Aorta (tissue), 5 donors: ENCODE measurements at places on chromosomes 16 and 17.
A peak's percentile ranks its signal among the peaks of the same experiment; 100 is the strongest.

DNA sequence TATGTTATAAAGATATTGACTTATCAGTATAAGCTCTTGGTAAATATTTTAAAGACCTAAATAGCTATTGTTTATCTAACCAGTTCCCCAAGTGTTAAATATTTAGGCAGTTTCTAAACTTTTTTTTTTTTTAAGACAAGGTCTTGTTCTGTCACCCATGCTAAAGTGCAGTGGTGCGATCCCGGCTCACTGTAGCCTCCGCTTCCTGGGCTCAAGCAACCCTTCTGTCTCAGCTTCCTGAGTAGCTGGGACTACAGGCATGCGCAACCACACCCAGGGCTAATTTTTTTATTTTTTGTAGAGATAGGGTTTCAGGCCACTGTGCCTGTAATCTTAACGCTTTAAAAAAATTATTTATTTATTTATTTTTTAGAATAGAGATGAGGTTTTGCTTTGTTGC lies 43.5 kb downstream of the SNX29 start:
- no peaks in the 10 kb centered on the region for H3K4me1 ChIP-seq
- H3K36me3 ChIP-seq: no peaks in the 10 kb centered on the region
- no peaks in the 10 kb centered on the region for H3K27me3 ChIP-seq
- no peak for DNase-seq
- no peak overlapping the region for H3K27ac ChIP-seq

GRCh38 chr17:74512036-74512435 lies 19.2 kb downstream of the CD300LB start:
- H3K27ac ChIP-seq: no peak overlapping the region
- H3K4me3 ChIP-seq: no peak overlapping the region
- no peaks in the 10 kb centered on the region for H3K36me3 ChIP-seq

GRCh38 chr17:39969375-39969774 lies 6.6 kb downstream of the GSDMA start:
- DNase-seq: no peak
- H3K4me3 ChIP-seq: no peak overlapping the region
- no peaks in the 10 kb centered on the region for H3K4me1 ChIP-seq
- no peaks in the 10 kb centered on the region for H3K27me3 ChIP-seq

DNA sequence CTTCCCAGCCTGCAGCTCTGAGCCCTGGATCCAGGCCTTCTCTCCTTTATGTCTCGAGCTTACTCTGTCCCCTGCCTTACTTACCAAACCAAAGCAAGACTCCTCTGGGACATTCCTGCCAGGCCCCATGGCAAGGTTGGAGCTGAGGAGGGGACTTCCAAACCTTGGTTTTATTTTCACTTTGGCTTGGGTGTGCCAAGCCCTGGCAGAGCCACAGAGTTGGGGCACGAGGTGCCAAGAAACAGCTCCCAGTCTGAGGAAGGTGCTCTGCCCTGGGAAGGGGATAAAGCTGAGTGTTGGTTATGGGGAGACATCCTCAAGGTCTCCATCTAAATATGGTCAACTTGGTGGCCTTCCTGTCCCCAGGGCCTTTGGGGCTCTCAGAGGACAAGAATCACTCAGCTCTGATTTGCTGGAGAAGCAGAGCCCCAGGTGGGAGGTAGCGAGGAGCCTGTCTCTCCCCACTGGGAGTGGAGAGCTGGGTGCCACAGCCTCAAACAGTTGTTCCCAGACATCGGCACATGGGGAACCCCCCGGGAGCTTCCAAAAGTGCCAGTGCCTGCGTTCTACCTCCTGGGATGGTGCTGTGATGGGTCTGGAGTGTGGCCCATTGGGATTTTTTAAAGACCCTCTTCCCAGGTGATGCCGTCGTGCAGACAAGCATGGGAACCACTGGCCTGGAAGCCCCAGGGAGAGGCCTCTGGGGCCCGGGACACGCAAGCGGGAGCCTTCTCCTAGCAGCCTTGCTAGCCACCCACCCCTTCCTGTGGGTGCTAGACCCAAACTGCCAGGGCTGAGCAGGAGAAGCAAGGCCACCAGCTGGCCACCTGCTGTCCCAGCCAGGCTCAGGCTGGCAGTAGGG lies 10.3 kb downstream of the NLRC5 start:
- H3K4me3 ChIP-seq: no peak overlapping the region
- no peaks in the 10 kb centered on the region for H3K4me1 ChIP-seq
- H3K27me3 ChIP-seq: no peaks in the 10 kb centered on the region

GRCh38 chr17:5582209-5583185 lies 1.8 kb downstream of the NLRP1 start:
- no peak for DNase-seq
- no peak overlapping the region for H3K4me3 ChIP-seq
- no peaks in the 10 kb centered on the region for H3K27me3 ChIP-seq
- H3K4me1 ChIP-seq: no peaks in the 10 kb centered on the region

GRCh38 chr16:56238188-56238587 lies 46.9 kb downstream of the GNAO1 start:
- DNase-seq: no peak
- H3K27ac ChIP-seq: no peak overlapping the region
- no peaks in the 10 kb centered on the region for H3K36me3 ChIP-seq
- H3K4me3 ChIP-seq: no peak overlapping the region
- no peaks in the 10 kb centered on the region for H3K4me1 ChIP-seq
- no peaks in the 10 kb centered on the region for H3K27me3 ChIP-seq

GRCh38 chr17:47335101-47335936 lies 11.6 kb downstream of the EFCAB13 start:
- H3K27me3 ChIP-seq: no peaks in the 10 kb centered on the region
- no peak overlapping the region for H3K27ac ChIP-seq
- H3K4me1 ChIP-seq: no peaks in the 10 kb centered on the region
- no peak for DNase-seq
- H3K4me3 ChIP-seq: no peak overlapping the region

DNA sequence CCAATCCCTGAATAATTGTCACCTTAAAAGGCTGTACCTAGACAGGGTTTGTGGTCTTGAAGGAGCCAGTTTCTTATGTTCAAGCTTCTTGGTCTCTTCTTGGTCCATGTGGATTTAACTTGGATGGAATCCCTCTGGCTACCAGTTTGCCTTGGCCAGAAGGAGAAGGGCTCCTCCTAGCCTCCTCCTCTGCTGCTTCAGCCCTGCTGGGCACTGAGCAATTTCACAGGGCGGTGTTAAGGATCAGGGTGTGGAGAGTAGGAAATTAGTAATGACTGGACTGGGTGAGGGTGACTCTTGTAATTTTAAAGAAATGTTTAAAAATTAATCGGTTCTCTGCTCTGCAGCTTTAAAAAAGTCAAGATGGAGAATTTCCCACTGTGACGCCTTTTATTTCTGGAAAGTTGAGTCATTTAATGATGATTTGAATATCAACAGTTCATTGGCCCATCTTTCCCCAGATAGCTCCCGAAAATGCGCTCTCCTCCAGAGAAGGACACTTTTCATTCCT lies 96.4 kb downstream of the MSI2 start:
- no peak overlapping the region for H3K27ac ChIP-seq
- H3K4me3 ChIP-seq: no peak overlapping the region
- no peaks in the 10 kb centered on the region for H3K36me3 ChIP-seq
- H3K4me1 ChIP-seq: peaks cover under 1% of the 10 kb centered on the region
- no peak for DNase-seq
- no peaks in the 10 kb centered on the region for H3K27me3 ChIP-seq

DNA sequence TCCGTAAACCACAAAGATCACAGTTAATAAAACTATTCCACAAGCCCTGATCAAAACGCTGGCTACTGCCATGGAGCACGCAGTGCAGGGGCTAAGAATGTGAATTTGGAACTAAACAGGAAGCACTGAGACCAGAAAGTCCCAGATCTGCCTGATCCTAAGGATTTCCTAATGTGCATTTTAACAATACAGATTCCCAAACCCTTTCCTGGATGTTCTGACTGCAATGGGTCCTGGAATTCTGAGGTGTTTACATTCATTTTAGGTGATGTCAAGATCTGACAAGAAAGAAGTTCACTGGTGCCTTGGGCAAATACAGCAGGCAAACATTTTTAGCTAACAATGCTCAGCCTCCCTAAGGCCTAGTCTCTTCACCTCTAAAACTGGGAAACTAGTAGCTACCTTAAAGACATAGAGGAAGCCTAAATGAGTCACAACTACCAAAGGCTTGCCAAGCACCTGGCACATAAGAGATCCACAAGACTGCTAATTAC lies 10.3 kb downstream of the NSMCE1 start:
- peaks cover 2% of the 10 kb centered on the region for H3K36me3 ChIP-seq
- no peak overlapping the region for H3K27ac ChIP-seq
- H3K4me1 ChIP-seq: no peaks in the 10 kb centered on the region
- no peaks in the 10 kb centered on the region for H3K27me3 ChIP-seq

GRCh38 chr17:21674242-21674731 lies 18.0 kb upstream of the KCNJ18 start:
- no peaks in the 10 kb centered on the region for H3K27me3 ChIP-seq
- DNase-seq: peak; percentile 77
- H3K4me3 ChIP-seq: no peak overlapping the region
- no peaks in the 10 kb centered on the region for H3K36me3 ChIP-seq

DNA sequence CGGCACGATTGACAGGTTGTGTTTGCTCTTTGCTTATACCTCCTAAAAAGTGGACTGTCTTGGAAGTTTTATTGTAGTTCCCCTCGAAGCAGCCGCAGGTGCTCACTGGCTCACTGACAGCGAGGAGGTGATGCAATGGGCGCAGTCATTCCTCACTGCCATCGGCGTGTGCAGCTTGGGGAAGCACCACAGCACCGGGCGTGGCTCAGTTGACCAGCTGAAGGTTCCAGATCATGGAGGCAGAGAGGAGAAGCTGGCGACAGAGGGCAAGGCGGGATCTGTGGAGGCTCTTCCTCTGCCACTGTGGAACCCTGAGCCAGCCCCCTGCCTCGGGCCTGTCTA lies 72.1 kb upstream of the TNRC6C start:
- DNase-seq: peak; percentile 76
- no peaks in the 10 kb centered on the region for H3K36me3 ChIP-seq
- no peaks in the 10 kb centered on the region for H3K4me1 ChIP-seq
- H3K4me3 ChIP-seq: no peak overlapping the region
- H3K27ac ChIP-seq: no peak overlapping the region

GRCh38 chr16:56294579-56294978 lies 103.3 kb downstream of the GNAO1 start:
- H3K4me3 ChIP-seq: no peak overlapping the region
- H3K27ac ChIP-seq: no peak overlapping the region

- no peaks in the 10 kb centered on the region for H3K4me1 ChIP-seq
- DNase-seq: no peak
- H3K4me3 ChIP-seq: no peak overlapping the region
- H3K27me3 ChIP-seq: no peaks in the 10 kb centered on the region
These were observed 238.5 kb upstream of the IRX3 start for GRCh38 chr16:54525104-54525503.

DNA sequence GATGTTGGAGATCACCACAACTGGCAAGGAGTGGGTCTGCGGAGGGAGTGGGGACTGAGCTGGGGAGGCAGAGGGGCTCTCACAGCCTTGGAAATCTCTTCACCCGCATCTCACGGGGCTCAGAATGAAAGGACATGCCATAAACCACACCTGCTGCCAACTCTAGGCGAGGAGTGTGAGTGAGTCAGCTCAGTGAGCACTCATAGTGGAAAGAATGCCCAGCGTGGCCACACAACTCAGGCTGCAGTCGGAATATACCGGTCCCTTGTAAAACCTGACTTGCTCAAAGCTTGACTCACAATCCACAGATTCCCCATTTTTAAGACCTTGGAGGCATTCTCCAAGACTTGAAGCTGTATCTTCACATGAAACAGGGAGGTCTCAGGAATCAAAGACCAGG lies 36.7 kb downstream of the STAT5A start:
- no peaks in the 10 kb centered on the region for H3K36me3 ChIP-seq
- H3K4me3 ChIP-seq: no peak overlapping the region
- H3K4me1 ChIP-seq: no peaks in the 10 kb centered on the region

GRCh38 chr17:2955931-2956582 lies 107.3 kb downstream of the OR1D5 start:
- H3K27me3 ChIP-seq: no peaks in the 10 kb centered on the region
- no peak for DNase-seq
- no peaks in the 10 kb centered on the region for H3K36me3 ChIP-seq
- no peak overlapping the region for H3K4me3 ChIP-seq
- H3K4me1 ChIP-seq: no peaks in the 10 kb centered on the region

- no peak overlapping the region for H3K4me3 ChIP-seq
- peaks cover 1% of the 10 kb centered on the region for H3K27me3 ChIP-seq
- DNase-seq: peak; percentile 80
- peak overlapping the region; percentile 29 for H3K27ac ChIP-seq
- H3K4me1 ChIP-seq: no peaks in the 10 kb centered on the region
These were observed 744 bp upstream of the LRRC37A3 start for GRCh38 chr17:64920026-64920418.
